ENCODE measurements at places on chromosomes 12 and 14.

DNA sequence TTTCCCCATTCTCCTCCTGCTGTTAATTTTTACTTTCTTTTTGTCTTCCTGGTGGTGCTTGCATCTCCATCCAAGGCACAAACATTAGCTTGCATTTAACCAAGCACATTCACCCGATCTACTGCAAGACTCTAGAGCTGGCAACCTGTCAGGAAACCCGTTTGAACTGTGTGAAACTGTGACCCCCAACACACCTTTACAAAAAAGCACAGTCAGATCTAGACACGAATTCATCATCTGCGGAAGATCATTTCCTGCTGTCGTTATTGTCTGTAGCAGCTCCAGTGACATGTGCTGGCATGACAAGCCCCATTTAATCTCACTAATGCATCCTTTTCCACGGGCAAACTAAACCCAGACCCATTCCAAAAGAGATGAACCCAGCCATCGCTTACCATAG, 340.5 kb downstream of the VRK1 start:
- DNase-seq, result no peak

DNA sequence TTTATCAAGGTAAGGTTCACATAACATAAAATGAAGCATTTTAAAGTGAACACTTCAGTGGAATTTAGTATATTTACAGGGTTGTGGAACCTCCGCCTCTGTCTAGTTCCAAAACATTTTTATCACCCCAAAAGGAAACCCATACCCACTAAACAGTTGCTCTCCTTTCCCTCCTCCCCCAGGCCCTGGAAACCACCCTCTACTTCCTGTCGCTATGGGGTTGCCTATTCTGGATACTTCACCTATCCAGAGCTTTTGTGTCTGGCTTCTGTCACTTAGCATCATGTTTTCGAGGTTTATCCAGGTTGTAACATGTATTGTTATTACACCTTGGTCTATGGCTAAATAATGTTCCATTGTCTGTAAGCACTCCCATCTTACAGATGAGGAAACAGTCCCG, 27.7 kb upstream of the ZFP36L1 start:
- DNase-seq, result no peak

- no peak for DNase-seq
Measured at GRCh38 chr14:52029881-52030280, 39.0 kb downstream of the NID2 start.

DNA sequence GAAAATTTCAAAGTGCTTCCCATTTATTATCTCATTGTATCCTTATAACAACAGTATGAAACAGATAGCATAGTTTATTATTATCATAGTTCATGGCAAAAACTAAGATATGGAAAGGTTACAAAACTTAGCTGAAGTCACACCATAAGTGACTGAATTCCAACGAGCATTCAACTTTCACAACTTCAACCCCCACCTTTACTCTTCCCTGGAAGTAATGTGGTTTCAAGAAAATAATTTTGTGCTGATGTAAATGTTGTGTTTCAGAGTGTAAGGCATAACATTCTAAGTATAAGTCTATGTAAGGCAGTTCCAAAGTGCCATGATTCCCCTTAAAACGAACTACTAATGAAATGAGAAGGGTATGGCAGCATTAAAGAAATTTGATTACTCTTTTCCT, 454.5 kb downstream of the BCAT1 start:
- DNase-seq, result no peak

- DNase-seq, result no peak
Measured at GRCh38 chr12:89523843-89524540, 604 bp downstream of the GALNT4 start.

DNA sequence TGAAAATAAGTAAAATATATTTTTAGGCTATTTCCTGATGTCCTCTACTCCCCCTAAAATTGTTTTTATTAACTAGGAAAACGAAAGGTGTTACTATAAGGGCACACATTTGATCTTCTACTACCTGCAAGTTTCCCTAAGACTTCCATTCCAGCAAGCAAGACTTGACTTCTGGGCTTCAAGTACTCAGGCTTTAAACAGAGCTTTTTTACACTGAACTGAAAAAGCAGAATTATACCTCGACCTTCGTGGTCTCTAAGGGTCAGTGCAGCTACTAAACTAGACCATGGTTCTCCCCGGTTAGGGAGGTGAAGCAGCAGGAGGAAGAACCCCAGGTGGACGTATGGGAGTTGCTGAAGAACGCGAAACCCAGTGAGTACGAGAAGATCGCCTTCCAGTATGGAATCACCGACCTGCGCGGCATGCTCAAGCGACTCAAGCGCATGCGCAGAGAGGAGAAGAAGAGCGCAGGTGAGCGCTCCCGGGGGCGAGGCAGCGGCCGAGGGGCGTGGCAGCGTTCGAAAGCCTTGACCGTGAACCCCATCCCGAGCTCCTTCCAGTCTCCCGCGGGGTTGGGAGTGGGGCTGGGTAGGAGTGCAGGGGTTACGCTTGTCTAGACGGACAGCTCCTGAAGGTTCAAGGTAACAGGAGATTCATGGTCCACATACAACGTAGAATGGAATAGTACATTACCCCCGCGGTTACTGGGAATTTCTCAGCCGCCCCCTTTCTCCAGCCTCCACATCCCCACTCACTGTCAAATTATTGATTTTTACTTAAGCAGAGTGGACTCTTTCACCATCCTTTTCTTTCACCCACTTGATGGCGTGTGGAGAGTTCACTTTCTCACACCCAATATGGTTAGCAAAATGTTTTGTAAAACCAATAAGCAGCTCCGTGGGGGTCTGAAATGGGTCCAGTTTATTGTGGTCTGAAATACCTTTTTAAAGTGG, 47.6 kb downstream of the MYBPC1 start:
- no peak for DNase-seq

DNA sequence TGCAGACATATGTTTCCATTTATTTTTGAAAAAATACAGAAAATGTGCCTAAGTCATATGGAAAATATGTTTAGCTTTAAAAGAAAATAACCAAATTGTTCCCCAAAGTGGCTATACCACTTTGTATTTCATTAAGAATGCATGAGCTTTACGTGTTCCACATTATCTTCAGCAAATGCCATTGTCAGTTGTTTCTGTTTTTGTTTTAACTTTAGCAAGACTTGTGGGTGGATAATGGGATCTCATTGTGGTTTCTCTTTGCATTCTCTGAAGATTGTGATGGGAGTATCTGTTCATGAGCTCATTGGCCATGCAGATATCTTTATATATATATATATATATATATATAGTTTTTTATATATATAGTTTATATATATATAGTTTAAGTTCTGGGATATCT, 181.5 kb downstream of the CCER1 start:
- no peak for DNase-seq

GRCh38 chr14:102507081-102507856, 2.3 kb downstream of the ANKRD9 start:
- DNase-seq, result no peak

All from activated CD4-positive, alpha-beta T cell treated with anti-CD3 and anti-CD28 coated beads for 4 hours (primary cell).